ENCODE measurements at places on chromosomes 1 and 21.

- no peak for DNase-seq
Measured at GRCh38 chr1:221416723-221417122, 325.2 kb downstream of the DUSP10 start.

- peak; percentile 38 for DNase-seq
Measured at GRCh38 chr1:214259353-214259977, 21.5 kb upstream of the SMYD2 start.

DNA sequence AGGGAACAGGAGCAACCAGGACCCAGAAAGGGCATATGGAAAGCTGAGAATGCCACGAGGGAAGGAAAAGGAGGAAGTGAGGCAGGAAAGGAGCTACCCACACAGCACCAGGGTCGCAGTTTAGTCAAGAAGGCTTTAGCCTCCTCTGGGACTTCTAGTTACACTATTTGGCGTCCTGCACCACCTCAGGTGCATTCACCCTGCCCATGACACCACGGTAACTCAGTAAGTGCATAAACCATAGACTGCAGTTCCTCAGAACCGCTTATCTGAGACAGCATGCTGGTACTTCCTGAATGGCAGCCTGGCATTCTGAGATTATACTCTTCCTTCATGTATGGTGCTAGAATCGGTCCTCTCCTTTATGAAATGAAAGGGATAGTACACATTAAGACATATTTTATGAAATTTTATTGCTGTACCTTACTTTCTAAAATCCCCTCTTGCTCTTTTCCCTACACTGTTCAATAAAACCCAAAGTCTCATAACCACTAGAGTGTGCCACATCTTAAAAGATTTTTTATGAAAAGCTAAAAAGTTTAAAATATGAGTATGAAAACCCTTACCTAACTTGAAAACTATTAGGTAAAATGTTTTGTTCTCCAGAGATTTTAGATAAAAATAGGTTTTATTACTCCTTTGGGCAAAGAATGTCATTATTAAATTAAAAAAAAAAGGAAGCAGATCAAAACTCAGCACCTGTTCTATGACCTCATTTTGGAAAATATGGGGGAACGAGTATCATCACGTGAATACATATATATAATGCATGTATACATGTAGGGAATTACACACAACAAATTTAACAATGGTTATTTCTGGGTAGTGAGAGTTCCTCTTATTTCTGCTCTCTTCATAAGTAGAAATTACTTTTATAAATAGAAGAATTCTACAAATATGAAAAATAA lies 67.3 kb downstream of the VAV3 start:
- peak; percentile 24 for DNase-seq

- no peak for DNase-seq
Measured at GRCh38 chr1:11397151-11397901, 81.6 kb upstream of the DISP3 start.

DNA sequence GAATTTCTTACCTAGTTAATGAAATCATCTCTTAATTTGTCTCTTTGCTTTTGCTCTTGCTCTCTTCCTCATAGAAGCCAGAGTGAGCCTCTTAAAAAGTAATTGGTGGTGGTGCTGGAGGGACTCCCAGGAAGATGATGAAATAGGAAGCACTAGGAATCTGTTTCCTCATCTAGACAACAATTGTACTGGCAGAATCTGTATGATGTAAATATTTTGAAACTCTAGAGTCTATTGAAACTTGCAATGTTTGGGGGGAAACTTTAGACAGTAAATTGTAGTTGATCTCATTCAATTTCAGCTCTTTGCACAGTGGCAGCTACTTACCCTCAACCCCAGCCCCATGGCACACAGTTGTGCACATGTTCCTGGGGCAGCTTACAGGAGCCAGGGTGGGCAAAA lies 10.6 kb downstream of the RGSL1 start:
- DNase-seq, result no peak

GRCh38 chr1:11501906-11502485 lies 23.0 kb downstream of the DISP3 start:
- no peak for DNase-seq

DNA sequence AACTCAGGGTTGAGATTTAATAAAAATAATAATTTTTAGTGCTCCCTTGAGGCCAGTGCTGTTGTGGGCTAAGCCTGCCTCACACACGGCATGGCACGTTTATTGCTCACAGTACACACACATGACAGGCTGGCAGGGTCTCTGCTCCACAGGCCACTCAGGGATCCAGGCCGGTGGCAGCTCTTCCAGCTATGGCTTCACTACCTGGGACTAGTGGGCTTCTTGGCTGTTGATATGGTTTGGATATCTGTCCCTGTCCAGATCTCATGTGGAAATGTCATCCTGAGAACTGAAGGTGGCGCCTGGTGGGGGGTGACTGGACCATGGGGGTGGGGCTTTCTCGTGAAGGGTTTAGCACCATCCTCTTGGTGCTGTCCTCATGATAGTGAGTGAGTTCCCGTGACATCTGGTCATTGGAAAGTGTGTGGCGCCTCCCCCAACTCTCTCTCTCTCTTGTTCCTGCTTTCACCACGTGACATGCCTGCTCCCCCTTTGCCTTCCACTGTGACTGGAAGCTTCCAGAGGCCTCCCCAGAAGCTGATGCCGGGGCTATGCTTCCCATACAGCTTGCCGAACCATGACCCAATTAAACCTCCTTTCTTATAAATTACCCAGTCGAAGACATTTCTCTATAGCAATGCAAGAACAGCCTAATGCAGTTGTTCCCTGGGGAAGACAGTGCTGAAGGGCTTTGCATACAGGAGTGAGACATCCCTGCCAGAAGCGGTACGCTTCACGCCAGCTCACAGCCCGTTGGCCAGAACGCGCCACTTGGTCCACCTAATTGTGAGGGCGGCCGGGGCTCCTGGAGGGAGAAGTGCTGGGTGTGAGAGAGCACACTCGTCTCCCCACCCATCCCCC lies 226.9 kb upstream of the C1orf174 start:
- DNase-seq, result no peak

DNA sequence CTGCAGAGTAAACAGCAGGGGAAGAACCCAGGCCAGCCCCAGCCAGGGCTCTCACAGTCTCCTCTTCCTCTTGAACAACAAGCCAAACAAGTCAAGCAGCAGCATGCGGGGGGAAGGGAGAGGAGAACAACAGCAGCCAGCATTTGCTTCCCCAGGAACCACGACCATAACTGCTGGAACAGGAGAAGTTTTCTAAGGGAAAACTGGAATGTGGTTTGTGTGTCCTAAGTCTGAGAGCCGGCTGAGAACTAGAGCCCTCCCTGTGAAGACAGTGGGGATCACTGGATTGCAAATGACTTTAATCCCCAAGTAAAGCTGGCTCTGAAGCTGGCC lies 48.2 kb downstream of the COQ8A start:
- DNase-seq, result no peak

DNA sequence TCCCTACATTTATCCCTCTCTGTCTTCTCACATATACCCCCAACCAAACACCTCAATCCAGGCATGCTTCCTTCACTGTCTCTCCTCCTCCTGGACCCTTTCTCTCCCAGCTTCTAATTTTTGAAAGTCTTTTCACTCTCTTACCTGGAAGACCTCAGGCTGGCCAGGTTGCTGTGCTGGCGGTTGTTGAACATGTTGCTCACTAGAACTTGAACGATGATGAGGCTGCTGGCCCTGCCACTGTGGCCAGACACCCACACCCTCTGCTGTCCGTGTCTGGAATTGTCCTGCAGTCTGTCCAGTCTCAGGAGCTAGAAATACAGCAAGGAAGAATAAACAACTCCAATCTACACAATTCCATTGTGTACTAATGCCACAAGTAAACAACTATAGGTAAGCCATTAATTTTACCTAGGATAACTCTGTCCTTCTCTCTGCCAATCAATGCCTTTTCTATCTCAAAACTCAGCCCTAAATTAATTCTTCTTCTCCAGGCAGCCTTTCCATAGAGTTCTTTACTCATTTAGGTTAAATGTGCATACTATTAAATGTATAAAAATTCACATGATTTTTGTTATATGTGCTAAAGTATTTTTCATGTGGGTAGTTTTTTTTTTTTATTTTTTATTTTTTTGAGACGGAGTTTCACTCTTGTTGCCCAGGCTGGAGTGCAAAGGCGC lies 5.1 kb upstream of the CTSK start:
- DNase-seq, result peak; percentile 89

Data from dermis blood vessel endothelial cell (primary cell).